Fibroblast of lung (primary cell): ENCODE measurements at places on chromosomes 3 and 15. TPM values are rescaled to one million over a fixed set of nuclear protein-coding genes. Genes with fewer than 3 reads are reported as not detected.

The APBA2 gene
- total RNA-seq, result 18.2 and 20.3 TPM in 2 replicates

The SMAD6 gene
- 8.7 and 8.9 TPM in 2 replicates for total RNA-seq

The PLSCR5 gene
- total RNA-seq, result not detected in 2 replicates

The CHRNB4 gene
- total RNA-seq, result not detected in 2 replicates

The AADAC gene
- total RNA-seq, result 0.17 and 0.77 TPM in 2 replicates

The ADAM10 gene
- total RNA-seq, result 157 and 224 TPM in 2 replicates

The TLR9 gene
- under 0.01 TPM in 1 of 2 replicates, not detected in the other for total RNA-seq

The IRAK2 gene
- 4.4 and 6.6 TPM in 2 replicates for total RNA-seq

The IL5RA gene
- not detected in 2 replicates for total RNA-seq

The GOLGA8S gene
- total RNA-seq, result under 0.01 TPM in 1 of 2 replicates, not detected in the other

The ARGFX gene
- total RNA-seq, result not detected in 2 replicates

The KIF7 gene
- total RNA-seq, result 11.4 and 11.6 TPM in 2 replicates

The ARPIN gene
- 13.2 and 13.9 TPM in 2 replicates for total RNA-seq

The TBL1XR1 gene
- total RNA-seq, result 369 and 505 TPM in 2 replicates

The DAPK2 gene
- 8.0 and 14.4 TPM in 2 replicates for total RNA-seq

The ALDH1L1 gene
- not detected in 2 replicates for total RNA-seq

The CHRM5 gene
- total RNA-seq, result not detected in 2 replicates

The RYR3 gene
- total RNA-seq, result 0.17 and 0.26 TPM in 2 replicates

The PYGO1 gene
- total RNA-seq, result 7.7 and 10.1 TPM in 2 replicates

The ISLR gene
- total RNA-seq, result 14.0 and 17.7 TPM in 2 replicates

The MOBP gene
- not detected in 2 replicates for total RNA-seq

The COPS2 gene
- total RNA-seq, result 92.2 and 103 TPM in 2 replicates

The WDR93 gene
- total RNA-seq, result under 0.01 and 0.17 TPM in 2 replicates

The RPL4 gene
- total RNA-seq, result 1,689 and 2,458 TPM in 2 replicates

The ZNF35 gene
- total RNA-seq, result 9.8 and 11.2 TPM in 2 replicates

The HGD gene
- under 0.01 TPM in 1 of 2 replicates, not detected in the other for total RNA-seq

The TWF2 gene
- total RNA-seq, result 69.9 and 76.3 TPM in 2 replicates

The SH2D7 gene
- not detected in 2 replicates for total RNA-seq

The ZDHHC3 gene
- total RNA-seq, result 37.8 and 53.2 TPM in 2 replicates

The NOX5 gene
- under 0.01 and 0.33 TPM in 2 replicates for total RNA-seq

The PFN2 gene
- 153 and 343 TPM in 2 replicates for total RNA-seq

The ZNF774 gene
- total RNA-seq, result 1.3 and 1.8 TPM in 2 replicates

The CCR9 gene
- total RNA-seq, result not detected in 2 replicates

The NR2E3 gene
- total RNA-seq, result 0.77 and 1.3 TPM in 2 replicates

The C15orf62 gene
- under 0.01 and 0.17 TPM in 2 replicates for total RNA-seq

The TMEM212 gene
- total RNA-seq, result not detected in 2 replicates

The BBS4 gene
- total RNA-seq, result 18.7 and 27.9 TPM in 2 replicates

The VEPH1 gene
- total RNA-seq, result 21.1 and 34.7 TPM in 2 replicates

The LRRK1 gene
- 8.7 and 12.2 TPM in 2 replicates for total RNA-seq

The SEMA3B gene
- 51.6 and 85.2 TPM in 2 replicates for total RNA-seq

The FBXO40 gene
- not detected in 2 replicates for total RNA-seq

The ST3GAL6 gene
- total RNA-seq, result 2.6 and 4.1 TPM in 2 replicates

The FBXL2 gene
- 8.7 and 16.2 TPM in 2 replicates for total RNA-seq

The CPA3 gene
- not detected in 2 replicates for total RNA-seq

The SAXO2 gene
- 0.66 and 1.8 TPM in 2 replicates for total RNA-seq

The SEMA3F gene
- 9.7 and 10.3 TPM in 2 replicates for total RNA-seq

The ROPN1 gene
- not detected in 2 replicates for total RNA-seq

The CDHR4 gene
- under 0.01 TPM in 1 of 2 replicates, not detected in the other for total RNA-seq

The MGLL gene
- total RNA-seq, result 15.2 and 60.1 TPM in 2 replicates

The LRTM1 gene
- total RNA-seq, result not detected in 2 replicates

The AHSG gene
- total RNA-seq, result not detected in 2 replicates

The RAB27A gene
- 10.3 and 14.4 TPM in 2 replicates for total RNA-seq

The GPR15 gene
- total RNA-seq, result under 0.01 TPM in 1 of 2 replicates, not detected in the other

The CLRN1 gene
- total RNA-seq, result not detected in 2 replicates

The FGF12 gene
- total RNA-seq, result 0.17 TPM in 1 of 2 replicates, not detected in the other

The CPEB1 gene
- total RNA-seq, result 24.9 and 62.3 TPM in 2 replicates
